ENCODE measurements at places on chromosomes 6 and 20. TPM values are rescaled to one million over a fixed set of nuclear protein-coding genes. Genes with fewer than 3 reads are reported as not detected.

Gene PRDM1
- 2.1 TPM for total RNA-seq

DNA sequence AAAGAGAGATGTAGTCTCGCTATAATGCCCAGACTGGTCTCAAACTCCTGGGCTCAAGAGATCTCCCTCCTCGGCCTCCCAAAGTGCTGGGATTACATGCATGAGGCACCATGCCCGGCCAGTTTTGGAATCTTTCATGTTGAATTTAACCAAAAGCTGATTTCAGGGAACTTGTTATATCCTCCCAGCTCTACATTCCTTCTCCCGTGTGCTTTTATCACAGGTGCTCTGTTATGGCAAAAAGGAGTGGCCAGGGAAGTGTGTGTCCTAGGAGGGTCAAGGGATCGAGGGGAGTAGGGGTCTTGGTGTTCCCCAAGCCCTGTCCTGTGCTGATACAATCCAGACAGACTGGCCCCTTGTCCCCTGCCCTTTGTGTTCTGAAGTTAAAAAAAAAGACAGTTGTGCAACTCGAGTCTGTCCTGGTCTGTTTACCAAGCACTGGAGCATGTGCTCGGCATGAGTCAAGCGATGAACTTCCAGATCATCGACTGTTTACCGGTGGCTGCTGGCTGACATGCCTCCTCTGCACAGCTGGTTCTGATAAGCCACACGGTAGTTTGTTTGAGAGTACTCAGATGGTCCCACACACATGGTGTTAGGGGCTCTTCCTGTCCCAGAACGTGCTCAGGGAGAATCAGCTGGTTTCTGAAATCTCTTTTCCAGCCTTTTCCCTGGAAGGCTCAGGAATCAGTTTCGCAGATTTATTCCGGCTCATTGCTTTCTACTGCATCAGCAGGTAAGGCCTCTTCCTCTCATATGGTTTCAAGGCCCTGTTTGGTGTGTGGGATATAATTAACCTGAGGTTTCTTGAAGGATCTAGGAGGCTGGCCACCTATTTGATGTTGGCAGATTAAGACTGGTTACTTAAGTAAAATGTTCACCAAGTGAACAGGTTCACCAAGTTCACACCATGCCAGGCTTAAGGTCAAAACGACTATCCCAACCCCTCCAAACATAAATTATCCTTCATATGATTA lies 52.6 kb upstream of the NAA20 start:
- peak; percentile 90 for DNase-seq

GRCh38 chr20:62752181-62752670 lies 43.6 kb downstream of the NTSR1 start:
- no peak for DNase-seq

DNA sequence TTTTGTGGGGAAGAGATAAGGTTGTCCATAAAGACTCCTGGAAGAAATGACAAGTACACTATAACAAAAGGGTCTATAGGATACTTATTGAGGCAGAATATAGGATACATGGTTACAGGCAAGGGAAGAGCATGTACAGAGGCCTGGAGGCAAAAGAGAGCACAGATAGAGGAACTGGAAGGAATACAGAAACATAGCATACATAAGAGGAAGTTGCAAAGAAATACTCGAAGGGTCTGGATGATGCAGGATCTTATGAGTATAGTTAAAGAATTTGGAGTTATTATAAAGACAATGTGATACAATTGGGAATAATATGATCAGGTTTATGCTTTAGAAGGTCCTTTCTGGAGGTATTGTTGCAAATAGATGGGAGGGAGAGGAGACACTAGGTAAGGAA lies 592.7 kb upstream of the POU3F2 start:
- DNase-seq: no peak

GRCh38 chr6:156065849-156066248 lies 610.2 kb upstream of the NOX3 start:
- no peak for DNase-seq

GRCh38 chr6:126446248-126446647 lies 106.3 kb downstream of the CENPW start:
- DNase-seq: no peak

DNA sequence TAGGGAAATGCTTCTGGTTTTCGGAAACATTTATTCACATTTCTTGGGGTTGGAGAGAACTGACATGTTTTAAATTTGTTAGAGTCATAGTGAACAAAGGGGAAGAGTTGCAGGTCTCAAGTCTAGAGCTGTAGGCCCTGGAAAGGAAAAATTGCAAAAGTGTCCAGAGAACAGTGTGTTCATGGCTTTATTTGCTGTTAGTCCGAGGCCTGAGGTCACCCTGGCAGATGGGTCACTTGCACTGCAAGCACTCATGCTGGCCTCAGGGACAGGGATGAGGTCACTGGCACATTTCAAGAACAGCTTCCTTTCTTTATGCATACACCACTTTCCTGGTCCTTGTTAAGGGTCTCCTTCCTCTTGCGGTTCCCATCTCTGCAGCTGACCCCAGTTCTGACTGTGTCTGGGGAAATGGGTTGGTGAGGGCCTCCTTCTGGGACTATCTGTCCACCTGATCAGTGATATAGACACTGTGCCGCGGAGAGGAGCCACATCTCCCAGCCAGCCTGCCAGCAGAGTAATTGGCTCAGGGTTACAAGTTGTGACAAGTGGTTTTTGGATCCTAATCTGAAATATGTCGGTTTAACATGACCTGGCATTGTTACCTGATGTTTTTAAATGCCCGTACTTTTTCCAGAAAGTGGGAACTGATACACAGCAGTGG lies 194.0 kb downstream of the EYA4 start:
- peak; percentile 91 for DNase-seq

- no peak for DNase-seq
These were observed 204.1 kb downstream of the TTLL2 start for GRCh38 chr6:167528976-167529375.

DNA sequence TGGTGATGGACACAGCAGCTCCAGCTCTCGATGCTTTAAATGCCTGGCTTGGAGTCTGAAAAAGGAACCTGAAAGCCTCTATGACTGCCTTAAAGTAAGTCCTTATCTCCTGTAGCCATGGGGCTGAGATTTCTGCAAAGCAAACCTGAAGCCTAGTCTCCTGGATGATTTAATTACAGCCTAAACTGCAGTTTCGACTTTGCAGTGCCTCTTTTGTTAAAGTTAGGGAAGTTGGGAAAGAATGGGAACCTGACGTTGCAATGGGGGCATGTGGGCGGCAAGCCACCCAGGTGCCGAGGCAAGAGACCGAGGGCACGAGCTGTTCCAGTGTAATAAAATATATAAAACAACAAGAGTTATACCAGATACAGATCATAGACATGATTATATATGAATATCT lies 11.7 kb upstream of the TCFL5 start:
- no peak for DNase-seq

DNA sequence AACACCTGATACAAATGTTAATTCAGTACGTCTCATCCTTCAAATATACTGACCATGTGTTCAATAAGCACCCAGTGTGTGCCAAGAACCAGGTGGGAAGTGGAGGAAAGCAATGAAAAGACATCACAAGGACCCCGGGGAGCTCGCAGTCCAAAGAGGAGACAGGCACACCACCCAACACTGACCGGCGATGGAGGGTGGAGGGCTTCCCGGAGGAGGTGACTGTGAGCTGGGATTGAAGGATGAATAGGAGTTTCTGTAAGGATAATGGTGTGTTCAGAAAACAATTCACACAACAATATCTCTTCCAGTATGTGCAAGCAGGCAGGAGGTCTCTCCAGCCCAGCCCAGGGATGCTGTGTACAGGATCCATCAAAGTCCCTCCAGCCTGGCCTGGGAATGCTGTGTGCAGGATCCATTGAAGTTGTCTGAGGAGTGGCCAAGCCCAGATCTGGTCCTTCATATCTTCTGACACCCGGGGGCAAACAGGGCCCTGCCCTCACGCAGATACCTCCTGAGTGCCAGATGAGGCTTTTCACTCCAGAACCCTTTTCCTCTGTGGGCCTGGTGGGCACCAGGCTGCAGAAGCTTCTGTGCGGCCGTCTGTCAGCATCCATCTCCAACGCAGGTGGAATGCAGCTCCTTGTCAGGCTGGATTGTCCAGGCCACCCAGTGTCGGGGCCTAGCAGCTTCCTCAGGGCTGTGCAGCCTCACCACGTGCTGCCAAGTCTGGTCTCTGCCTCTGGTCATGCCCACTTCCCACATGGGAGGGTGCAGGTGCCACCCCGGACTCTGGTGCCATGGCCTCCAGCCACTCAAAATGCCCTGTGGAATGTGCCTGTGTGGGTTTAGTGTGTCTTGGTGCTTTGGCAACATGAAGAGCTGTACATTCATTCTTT lies 36.3 kb downstream of the DLL1 start:
- no peak for DNase-seq

DNA sequence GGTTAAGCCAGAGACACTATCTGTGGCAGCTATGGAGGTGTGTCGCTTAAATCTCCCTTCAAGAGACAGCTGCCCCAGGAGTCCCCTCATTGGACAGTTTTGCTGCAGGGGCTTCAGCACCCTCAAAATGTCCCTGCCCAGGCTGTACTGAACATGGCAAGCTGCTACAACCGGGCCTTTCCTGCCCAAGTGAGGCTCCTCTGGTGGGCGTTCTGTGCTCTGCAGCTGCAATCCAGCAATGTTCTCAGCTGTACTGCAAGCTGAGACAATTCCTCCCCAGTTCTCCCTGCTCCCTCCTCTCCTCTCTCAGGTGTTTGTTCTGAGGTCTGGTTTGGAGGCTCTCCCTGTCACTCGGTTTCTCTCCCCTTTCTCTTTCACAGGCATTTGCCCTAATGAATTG lies 190.8 kb upstream of the LAMP5 start:
- DNase-seq: no peak

DNA sequence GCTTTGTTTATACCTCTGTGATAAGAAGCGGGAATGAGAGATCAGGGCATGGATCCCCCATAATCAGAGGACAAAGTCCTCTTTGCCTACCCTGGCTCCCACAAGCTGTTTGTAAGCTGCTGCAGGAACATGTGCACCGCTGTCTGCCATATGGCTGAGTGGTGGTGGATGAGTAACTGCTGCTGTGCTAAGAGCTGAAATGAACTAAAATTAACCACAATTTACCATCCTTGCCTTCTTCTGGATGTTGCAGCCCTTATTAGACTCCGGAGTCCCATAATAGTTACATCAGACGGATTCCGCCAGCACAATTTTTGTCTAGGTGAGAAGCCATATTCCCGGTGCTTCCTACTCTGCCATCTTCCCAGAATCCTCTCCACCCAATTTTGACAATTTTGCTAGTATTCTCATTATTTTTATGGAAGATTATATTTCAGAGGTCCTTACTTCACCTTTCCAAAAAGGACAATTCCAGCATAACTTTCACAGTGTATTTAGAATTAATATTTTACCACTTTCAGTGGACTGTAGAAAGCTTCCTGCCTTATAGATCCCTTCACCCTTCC lies 6.0 kb upstream of the CMTR1 start:
- no peak for DNase-seq

Measured in gastrocnemius medialis (tissue), 4 donors.